GM12864 (cell line): ENCODE measurements at places on chromosomes 7 and 10.

DNA sequence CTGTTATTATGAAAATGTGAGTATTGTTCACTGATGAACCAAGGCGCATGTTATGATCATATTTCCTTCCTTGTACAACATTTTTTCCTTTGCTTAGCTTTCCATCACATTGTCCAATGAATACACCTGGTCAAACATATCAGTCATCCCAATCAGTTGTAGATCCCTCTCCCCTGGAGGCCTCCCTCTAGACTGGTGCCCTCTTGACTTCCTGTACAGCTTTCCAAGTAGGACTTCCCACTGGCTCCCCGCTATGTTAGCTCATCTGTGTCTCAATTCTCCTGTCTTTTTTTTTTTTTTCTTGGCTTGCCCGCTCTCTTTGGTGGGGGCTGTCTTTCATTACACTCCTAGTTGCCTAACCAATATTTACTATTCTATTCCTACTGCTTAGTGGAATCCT is 214.2 kb upstream of the NPY start:
- no peak for DNase-seq

GRCh38 chr7:108322925-108323832 is 133.1 kb downstream of the NRCAM start:
- no peak for DNase-seq

DNA sequence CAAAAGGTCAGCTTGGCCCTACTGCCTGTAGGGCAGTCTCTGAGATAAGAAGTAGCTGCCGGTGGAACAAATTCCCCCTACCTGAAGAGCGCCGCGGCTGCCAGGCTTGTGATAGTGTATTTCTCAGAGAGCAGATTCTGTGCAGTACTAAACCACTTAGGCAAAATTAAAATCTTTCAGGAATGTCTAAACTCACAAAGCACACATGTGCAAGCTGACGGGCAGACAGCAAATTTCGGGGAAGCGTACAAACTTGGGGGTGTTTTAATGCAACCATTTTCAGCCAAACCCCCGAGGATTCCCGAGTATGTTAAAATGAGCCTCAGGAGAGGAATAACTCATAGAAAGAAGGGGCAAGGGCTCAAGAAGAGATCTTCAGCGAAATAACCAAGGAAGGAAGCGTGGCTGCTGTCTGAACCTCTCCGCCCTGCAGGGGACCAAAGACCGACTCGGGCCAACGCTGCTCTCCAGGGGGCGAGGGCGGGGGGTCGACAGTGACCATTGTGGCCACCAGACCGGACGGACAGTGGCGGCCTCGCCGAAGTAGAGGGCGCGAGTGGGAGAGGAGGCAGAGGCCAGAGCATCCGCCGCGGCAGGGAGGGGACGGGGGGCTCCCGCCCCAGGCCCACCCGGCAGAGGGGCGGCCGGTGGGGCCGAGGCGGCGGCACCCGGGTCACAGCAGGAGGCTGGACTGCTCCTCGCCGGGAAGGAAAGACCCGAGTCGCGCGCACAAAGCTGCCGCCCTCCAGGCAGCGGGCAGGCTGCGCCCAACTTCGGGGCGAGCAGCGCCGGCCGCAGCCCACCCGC is 819 bp downstream of the HYCC1 start:
- DNase-seq = no peak

- DNase-seq = no peak
These were observed 9.6 kb downstream of the FLNC start for GRCh38 chr7:128839751-128840177.

DNA sequence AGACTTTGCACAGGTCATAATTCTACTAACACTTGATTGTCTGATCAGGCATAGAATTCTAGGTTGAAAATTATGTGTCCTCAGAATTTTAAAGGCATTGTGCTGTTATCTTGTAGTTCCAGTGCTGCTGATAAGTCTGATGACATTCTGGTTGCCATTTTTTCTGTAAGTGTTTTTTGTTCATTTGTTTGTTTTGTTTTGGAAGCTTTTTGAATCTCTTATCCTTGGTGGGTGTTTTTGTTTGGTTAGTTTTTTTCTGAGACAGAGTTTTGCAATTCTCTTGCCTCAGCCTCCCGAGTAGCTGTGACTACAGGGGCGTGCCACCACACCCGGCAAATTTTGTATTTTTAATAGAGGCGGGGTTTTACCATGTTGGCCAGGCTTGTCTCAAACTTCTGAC is 178.9 kb downstream of the CCDC71L start:
- no peak for DNase-seq

- no peak for DNase-seq
These were observed 80.6 kb upstream of the TBX20 start for GRCh38 chr7:35334506-35334905.

GRCh38 chr10:6473430-6473829 is 106.6 kb downstream of the PRKCQ start:
- DNase-seq = no peak

GRCh38 chr10:34730726-34731125 is 84.4 kb downstream of the PARD3 start:
- DNase-seq = no peak

DNA sequence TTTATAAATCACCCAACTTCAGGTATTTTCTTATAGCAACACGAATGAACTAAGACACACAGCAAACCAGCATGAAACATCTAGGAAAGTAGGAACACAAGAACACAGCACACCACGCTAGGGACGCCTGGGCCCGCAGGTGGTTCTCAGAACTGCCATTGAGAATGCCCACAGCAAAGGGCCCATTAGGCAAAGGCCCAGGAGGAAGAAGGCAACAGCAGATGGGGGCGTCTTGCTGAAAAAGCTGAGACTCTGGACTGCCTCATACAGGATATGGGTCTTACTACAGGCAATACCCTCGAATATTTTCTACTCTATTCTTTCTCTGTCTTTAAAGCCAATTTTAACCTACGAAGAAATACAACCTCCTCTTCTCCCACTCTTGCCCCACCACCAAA is 77.3 kb downstream of the PARD3 start:
- no peak for DNase-seq
